ENCODE measurements at places on chromosomes 13 and 19.

GRCh38 chr13:33537026-33537425, 251.5 kb upstream of the STARD13 start:
- DNase-seq = no peak

GRCh38 chr19:57611113-57611512, 2.9 kb upstream of the ZNF134 start:
- DNase-seq = no peak

DNA sequence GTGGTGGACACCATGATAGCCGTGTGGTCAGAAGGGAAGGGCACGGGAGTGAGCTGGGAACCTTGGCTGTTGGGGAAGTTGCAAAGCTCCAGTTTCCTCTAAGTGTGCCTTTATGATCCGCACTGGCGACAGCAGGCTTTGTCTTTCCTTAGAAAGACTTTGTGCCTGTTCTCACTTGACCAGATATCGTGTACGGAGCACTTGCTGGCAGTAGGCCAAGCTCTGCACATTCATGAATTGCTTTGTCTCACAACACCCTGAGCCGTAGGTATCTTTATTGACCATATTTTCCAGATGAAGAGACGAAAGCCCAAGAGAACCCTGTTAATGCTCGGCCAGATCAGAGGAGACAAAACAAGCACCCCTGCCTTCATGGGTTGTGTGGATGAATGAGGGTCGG, 15.1 kb downstream of the CUL4A start:
- no peak for DNase-seq

- DNase-seq = no peak
Measured at GRCh38 chr19:33552928-33553279, 31.3 kb upstream of the PEPD start.
